Stimulated activated CD8-positive, alpha-beta memory T cell treated with anti-CD3 and anti-CD28 coated beads, Interleukin-15, amount 100 ng/mL, for 1 hour (primary cell): ENCODE measurements at places on chromosomes 7 and 10.
A peak's percentile ranks its signal among the peaks of the same experiment; 100 is the strongest.

- no peak for DNase-seq
Observed at GRCh38 chr7:20385126-20385525, 54.4 kb downstream of the ITGB8 start.

DNA sequence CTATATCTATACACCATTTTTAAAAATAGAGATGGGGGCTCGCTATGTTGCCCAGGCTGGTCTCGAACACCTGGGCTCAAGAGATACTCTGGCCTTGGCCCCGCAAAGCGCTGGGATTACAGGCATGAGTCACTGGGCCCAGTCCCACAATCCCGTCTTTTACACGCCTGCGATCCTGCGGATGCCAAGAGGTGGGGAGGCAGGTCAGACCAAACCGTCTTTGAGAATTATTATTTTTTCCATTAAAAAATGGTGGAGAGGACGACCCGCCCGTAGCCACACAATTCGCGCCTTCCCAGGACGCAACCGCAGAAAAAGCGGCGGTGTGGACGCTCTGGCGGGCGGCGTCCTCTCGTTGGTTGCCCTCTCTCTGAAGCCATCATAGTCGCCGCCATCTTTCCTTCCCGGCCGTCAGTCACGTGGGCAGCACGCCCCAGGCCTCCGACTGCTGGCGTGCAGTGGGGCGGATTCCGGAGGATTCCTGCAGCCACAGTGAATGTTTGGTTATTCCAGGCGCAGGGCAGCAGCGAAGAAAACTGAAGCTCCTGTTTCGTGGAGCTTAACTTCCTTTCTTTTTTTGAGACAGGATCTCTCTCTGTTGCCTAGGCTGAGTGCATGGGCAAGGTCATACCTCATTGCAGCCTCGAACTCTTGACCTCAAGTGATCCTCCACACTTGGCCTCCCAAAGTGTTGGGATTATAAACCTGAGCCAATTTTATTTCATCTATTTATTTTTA is 9.9 kb upstream of the EPHB4 start:
- DNase-seq = peak; percentile 63

DNA sequence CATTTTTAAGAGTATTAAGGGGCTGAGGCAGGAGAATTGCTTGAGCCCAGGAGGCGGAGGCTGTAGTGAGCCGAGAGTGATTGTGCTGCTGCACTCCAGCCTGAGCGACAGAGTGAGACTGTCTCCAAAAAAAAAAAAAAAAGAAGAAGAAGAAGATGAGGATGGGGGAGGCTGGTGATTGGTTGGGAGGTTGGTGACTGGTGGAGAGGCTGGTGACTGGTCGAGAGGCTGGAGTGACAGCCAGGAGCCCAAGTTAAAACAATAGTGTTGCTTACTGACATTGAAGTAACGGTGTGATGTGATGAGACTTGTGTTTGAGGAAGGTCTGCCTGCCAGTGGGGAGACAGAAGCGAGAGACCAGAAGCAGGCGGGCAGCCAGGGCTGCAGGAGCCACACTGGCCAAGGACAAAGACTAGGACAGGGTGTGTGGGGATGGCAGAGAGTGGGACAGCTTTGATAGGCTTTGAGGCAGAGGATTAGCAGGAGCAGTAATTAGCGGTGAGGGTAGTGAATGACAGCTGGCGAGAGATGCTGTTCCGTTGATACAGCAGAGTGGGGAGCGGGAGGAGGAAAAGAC is 4.9 kb downstream of the SRRT start:
- DNase-seq = no peak

- no peak for DNase-seq
Observed at GRCh38 chr7:3175285-3175902, 125.7 kb upstream of the SDK1 start.

DNA sequence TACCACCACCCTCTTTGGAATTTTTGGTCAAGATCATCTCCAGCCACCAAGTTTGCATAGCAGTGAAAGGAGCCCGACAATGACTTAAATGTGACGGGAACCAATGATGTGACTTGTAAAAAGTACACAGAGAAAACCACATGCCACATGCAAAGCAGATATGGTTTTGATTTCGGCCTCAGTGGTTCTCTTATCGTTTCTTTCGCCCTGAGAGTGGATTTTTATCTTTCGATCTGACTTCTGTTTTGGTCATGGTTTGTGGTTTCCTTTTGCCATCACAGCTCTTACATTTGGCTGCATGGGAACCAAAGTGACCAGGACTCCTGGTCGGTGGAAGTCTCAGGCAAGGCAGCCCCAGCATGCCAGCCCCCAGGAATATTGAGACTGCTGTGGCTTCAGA is 31.5 kb downstream of the TCF7L2 start:
- DNase-seq = no peak
